ENCODE measurements at places on chromosomes 2 and 18.
A peak's percentile ranks its signal among the peaks of the same experiment; 100 is the strongest.

- DNase-seq, result no peak
Observed at GRCh38 chr2:111121028-111121827, 514 bp downstream of the BCL2L11 start.

- no peak for DNase-seq
Observed at GRCh38 chr18:13048061-13048595, 57.0 kb downstream of the CEP192 start.

DNA sequence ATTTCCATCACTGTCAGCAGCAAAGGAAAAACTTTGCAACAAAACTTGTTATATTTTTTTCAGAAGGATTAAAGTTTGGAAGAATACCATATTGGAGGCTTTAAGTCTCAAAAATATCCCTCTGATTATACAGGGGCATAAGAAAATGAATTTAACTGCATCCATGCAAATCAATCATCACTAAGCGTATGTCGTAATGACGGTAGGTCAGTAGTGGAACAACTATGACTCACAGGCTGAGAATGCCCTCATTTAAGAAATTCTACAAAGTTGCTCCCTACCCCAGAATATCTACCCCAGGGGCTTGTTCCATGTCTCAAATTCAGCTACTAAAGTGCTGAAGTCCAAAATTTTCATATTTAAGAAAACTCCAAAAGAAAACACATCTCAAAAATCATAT lies 12.5 kb upstream of the NAB1 start:
- peak; percentile 48 for DNase-seq

GRCh38 chr2:1310866-1311265 lies 102.4 kb upstream of the TPO start:
- DNase-seq, result no peak

DNA sequence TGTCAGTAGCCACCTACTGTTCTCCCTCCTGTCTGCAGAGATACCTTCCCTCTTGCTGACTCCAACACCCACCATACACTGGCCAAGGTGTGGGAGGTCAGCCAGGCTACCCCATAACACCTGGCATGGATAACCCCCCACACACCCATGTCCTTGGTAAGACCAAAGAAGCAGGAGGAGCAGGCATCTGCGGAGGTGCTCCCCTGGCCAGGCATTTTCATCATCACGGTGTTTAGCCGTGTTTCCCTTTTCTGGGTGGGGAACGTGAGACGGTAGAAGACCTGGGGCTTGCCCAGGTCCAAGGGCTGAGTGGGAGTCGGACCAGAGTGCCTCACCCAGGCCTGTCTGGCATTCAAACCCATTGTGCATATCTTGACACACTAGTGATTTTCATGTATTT lies 150.3 kb downstream of the SMAD7 start:
- no peak for DNase-seq

GRCh38 chr2:73284296-73285158 lies at the start of gene FBXO41:
FBXO41 (minus strand) TSS chr2:73284478; CDS start chr2:73269630, 14,848 bp downstream.
- peak; percentile 29 for DNase-seq

GRCh38 chr2:148255929-148256328 lies 235.0 kb downstream of the MBD5 start:
- DNase-seq, result no peak

- no peak for DNase-seq
Observed at GRCh38 chr2:98476192-98476868, 31.7 kb downstream of the INPP4A start.

DNA sequence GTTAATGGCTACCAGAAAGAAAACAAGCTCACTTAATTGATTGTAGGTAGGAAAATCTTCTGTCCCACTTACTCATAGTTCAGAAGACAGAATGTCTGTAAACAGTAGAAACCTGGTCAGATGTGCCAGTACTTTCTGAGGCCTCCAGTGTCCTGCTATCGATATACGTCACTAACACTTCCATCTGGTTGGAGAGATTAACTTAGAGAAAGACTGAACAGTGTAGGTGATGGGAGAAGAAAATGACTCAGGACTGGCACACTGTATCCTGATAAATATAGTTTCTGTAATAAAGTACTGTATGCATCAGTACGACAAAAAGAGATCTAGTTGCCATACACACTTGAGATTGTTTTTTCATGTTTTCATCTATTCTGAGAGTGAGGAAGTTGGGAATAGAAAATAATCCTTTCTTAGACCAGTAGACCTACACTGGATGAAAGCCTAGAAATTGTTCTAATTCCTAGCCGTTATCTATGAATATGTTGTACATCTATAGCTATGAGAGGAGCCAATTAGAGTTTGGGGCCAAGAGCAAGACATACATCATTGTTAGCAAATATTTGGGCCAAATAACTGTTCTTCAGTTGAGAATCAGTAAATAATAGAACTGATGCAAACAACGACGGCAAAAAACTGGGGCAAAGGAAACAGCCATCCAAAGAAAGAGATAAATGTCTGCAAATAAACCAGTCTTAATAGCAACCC lies 105.9 kb downstream of the NAT8 start:
- DNase-seq, result no peak

GRCh38 chr2:231932711-231932970 lies 6.4 kb upstream of the NPPC start:
- DNase-seq, result peak; percentile 27

DNA sequence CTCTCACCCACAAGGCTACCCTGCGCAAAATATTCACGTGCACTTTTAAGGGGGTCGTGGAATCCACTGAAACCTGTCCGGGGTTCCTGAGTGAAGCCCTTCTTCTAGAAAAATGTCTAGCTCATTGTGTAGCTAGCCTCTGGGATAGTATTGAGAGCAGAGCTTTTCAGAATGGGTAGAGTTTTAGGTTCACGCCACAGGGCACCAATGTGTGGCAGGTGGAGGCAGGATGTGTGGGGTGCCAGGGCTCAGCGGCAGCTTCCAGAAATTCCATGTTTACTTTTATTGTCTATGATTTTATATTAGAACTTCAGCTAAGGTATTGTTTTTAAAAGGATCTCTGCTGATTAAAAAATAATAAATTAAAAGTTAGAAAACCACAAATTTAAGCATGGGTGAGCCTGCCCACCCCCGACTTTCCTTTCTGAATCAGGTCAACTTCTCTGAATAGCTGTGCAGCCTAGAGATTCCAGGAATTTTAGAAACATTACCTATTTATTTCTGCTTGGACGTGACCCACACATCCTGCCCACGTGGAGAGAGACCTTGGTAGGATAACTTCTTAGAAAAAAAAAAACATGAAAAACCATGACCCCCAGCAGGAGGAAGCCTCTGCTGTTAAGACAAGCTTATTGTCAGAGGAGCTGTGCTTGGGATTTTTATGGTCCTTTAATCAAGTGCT lies 163.7 kb downstream of the CTIF start:
- DNase-seq, result no peak

DNA sequence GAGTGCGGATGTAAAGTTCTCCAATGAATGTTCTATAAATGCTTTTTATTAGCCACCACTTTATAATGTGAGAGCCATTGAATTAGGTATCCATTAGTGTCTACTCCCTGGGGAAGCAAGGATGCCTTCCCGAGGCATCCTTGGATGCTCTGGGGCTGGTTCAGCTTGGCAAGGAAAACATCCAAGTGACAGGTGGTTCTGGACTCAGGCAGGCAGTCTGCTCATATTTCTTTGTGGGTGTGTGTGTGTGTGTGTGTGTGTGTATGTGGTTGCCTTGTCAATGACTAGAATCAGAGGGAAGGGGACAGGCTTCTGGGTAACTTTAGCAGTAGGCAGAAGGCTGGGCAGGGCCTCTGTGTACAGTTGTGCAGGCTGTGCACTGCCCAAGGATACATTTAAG lies 149.2 kb downstream of the TSN start:
- DNase-seq, result no peak

DNA sequence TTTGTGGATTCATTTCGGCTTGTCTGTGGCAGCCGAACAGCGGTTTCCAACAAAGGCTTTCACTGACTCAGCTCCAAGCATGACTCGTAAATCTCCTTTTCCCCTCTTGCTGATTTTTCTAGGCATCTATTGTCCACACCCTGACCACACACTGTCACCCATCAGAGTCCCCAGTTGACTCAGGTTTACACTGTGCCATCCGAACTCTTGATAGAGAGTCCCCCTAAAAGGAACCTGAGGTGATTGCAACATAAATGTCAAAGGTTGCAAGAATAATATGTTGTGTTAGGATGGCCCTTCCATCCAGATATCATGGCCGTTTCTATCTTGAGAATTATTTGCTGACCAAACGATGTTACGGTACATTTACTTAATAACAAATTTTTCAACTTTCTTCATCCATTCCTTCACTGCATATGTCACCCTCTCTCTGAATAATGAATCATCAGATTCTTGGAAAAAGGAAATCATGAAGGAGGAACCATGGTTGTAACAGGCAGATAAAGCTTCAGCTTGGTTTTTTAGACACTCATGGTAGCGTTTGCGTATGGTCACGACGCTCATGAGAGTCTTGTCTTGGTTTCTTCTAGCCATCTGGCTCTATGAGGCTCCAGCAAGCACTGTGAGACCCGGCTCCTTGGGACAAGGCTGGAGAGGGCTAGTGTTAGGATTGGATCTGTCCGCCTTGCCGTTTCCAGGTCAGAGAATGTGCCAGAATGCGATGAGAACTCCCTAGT lies 72.1 kb downstream of the NPAS2 start:
- DNase-seq, result peak; percentile 52
